C1 segment of cervical spinal cord (tissue), 14 donors: ENCODE measurements at places on chromosomes 1 and 21.

- no peak for DNase-seq
Observed at GRCh38 chr1:31756578-31756977, 7.6 kb downstream of the ADGRB2 start.

DNA sequence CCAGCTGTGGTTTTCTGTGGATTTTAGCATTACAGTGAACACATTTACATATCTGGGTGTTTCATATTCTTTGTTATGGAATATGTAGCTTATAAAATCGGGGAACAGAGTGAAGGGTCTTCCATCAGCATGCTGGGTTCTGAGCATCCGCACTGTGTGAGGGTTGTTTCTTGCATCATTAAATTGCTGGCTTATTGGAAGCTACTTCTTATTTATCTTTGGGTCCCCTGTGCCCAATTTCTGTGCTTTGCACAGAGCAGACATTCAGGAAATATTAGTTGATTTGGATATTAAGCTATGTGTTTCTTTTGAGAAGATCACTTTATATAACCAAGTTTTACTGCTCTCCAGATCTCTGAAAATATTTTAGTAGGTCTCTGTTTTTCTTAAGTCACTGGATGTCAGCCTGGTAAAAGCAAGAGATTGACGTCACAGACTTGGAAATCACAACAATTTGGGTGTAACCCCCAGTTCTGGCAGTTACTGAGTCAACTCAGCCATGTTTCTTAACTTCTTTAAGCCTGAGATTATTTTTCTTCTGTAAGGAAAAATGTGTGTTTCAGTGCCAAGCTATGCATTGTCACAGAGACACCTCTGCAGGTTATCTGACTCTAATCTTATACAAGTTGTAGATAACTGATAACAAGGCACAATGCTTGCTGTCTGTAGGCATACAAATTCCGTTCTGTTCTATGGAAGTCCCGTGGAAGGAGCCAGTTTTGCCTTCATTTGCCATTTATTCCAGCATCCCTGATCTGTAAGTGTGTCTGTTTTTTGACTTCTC is 258.3 kb upstream of the KAZN start:
- no peak for DNase-seq

GRCh38 chr21:30577766-30578165 is 12.4 kb downstream of the KRTAP22-2 start:
- no peak for DNase-seq

DNA sequence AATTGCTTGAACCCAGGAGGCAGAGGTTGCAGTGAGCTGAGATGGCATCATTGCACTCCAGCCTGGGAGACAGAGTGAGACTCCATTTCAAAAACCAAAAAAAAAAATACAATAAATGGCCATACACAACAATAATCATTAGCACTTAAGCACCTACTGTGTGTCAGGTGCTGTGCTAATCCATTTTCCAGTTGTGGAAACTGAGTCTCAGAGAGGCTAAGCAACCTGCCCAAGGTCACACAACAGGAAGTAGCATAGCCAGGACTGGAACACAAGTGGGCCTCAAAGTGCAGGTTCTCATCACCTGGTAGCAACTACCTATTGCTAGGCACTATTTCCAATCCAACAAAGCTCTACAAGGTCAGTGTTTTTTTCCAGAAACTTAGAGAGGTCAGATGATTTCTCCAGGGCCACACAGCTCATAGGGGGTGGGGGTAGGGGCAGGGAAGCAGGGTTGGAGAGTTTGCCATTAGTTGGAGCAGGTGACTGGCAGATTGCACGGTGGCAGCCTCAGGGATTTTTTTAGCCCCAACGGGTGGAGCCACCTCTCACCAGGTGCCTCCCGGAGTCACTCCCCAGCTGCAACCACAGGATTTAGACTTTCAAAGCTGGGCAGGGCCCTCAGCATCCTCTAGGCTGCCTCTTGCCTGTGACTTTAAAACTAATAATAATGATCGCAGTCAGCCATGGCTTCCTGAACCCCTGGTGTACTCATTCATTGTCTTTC is 52.5 kb upstream of the ID3 start:
- DNase-seq, result no peak

DNA sequence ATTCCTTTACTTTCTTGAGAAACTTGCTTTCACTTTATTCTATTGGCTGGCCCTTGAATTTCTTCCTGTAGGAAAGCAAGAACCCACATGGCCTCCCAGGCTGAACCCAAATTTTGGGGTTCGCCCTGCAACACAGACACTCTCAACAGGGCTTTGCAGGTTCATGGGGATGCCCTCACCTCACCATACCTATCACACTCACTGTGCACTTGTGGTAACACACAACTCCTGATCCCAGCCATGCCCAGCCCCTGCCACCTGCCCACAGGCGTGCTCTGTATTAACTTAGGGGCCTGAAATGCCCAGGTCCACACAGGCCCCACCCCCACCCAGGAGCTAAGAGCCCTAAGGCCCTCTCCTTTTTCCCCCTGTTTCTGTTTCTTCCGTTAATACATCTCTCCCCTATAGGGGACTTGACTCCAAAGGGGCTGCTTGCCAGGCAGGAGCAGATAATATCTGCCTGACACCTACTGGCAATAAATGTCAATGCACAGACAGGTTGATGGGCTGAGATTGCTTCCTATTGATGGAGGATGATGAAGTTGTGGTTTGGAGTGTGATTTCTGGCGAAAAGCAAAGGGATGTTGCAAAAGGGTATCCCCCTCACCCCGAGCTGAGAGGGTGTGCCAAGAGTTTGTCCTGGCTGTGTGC is 171.5 kb downstream of the AJAP1 start:
- DNase-seq, result no peak
